ENCODE measurements at places on chromosomes 5 and 9. TPM values are rescaled to one million over a fixed set of nuclear protein-coding genes. Genes with fewer than 3 reads are reported as not detected.

The CDC20B gene
- not detected for total RNA-seq

The SLC6A19 gene
- total RNA-seq = not detected

The TMEM232 gene
- 0.38 TPM for total RNA-seq

The DPM2 gene
- total RNA-seq = 12.5 TPM

The C5orf34 gene
- total RNA-seq = 0.54 TPM

The TNFAIP8 gene
- 0.73 TPM for total RNA-seq

- H3K36me3 ChIP-seq = no peaks in the 10 kb centered on the region
- H3K27me3 ChIP-seq = no peaks in the 10 kb centered on the region
- H3K27ac ChIP-seq = no peak overlapping the region
- no peak overlapping the region for H3K4me3 ChIP-seq
- peak; percentile 69 for DNase-seq
Observed at GRCh38 chr5:74105126-74105780, 479.3 kb downstream of the ARHGEF28 start.

- H3K4me1 ChIP-seq = no peaks in the 10 kb centered on the region
- DNase-seq = no peak
- no peaks in the 10 kb centered on the region for H3K27me3 ChIP-seq
- H3K4me3 ChIP-seq = no peak overlapping the region
Observed at GRCh38 chr5:126801992-126802294, 25.0 kb downstream of the LMNB1 start.

GRCh38 chr5:69493396-69494133, 975 bp downstream of the OCLN start:
- no peaks in the 10 kb centered on the region for H3K27me3 ChIP-seq
- DNase-seq = no peak
- H3K4me3 ChIP-seq = peak overlapping the region; percentile 70
- no peaks in the 10 kb centered on the region for H3K36me3 ChIP-seq
- H3K4me1 ChIP-seq = no peaks in the 10 kb centered on the region
- H3K27ac ChIP-seq = no peak overlapping the region

- peaks cover 59% of the 10 kb centered on the region for H3K36me3 ChIP-seq
- H3K27ac ChIP-seq = no peak overlapping the region
- H3K4me3 ChIP-seq = no peak overlapping the region
- H3K4me1 ChIP-seq = peaks cover 2% of the 10 kb centered on the region
- no peaks in the 10 kb centered on the region for H3K27me3 ChIP-seq
Observed at GRCh38 chr5:173604141-173604540, 12.3 kb downstream of the BOD1 start.

DNA sequence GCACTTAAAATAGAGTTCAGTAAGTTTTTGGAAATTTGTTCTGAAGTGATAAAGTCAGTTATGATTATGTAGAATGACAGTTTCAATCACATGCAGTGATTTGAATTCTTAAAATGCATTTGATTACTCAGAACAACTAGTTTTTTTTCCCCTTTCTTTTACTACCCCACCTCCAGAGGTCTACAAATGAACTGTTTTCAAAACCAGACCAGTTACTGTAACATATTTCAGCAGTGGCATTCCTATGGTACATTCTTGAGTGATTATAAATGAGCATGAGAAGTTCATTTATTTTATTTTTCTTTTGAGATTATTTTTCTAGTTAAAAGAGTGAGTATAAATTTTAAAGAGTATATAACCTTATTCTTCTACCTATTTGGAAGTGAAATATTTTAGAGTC, 71.6 kb downstream of the NNT start:
- H3K27me3 ChIP-seq = no peaks in the 10 kb centered on the region
- no peak for DNase-seq
- no peak overlapping the region for H3K4me3 ChIP-seq
- peaks cover 46% of the 10 kb centered on the region for H3K36me3 ChIP-seq

Measured in psoas muscle (tissue), 8 donors.